ENCODE measurements at places on chromosomes 6 and 20.

DNA sequence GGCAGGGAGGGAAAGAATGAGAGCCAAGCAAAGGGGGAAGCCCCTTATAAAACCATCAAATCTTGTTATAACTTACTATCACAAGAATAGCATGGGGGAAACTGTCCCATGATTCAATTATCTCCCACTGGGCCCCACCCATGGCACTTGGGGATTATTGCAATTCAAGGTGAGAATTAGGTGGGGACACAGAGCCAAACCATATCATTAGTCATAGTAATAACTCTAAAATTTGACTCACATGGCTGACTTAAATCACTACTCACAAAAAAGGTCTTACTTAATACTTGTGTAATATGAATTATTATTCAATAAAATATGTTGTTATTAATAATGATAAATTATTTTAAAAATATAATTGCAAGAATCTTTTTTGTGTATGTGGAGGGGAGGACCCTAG lies 178.1 kb upstream of the TCF21 start:
- DNase-seq = no peak

GRCh38 chr20:22430154-22430745 lies 154.1 kb downstream of the FOXA2 start:
- no peak for DNase-seq

GRCh38 chr6:137399881-137400443 lies 94.2 kb downstream of the OLIG3 start:
- no peak for DNase-seq

GRCh38 chr6:56486681-56487080 lies 156.0 kb downstream of the DST start:
- no peak for DNase-seq

- no peak for DNase-seq
These were observed 404.6 kb downstream of the BTBD9 start for GRCh38 chr6:38234934-38235682.

GRCh38 chr20:55054453-55054852 lies 579.1 kb downstream of the DOK5 start:
- no peak for DNase-seq

- no peak for DNase-seq
These were observed 111.5 kb upstream of the KCNG1 start for GRCh38 chr20:51134405-51134804.

DNA sequence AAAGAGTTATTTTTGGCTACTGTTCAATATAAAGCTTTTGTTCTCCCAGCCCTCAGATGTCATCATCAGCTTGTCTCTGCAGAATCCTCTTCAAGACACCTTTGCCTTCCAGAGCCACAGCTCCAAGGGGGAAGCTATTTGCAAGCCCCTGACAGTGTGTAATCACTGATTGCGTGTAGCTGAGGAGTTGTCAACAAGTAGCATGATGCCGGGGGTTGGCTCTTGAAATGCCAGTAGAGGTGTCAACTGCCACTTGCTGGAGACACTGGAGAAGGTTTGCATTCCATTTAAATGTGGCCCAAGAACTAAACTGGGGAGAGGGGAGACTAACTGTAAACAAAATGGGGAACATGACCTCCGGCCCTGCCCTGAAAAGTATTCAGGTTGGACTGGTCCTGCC lies 44.3 kb upstream of the PDYN start:
- DNase-seq = no peak

DNA sequence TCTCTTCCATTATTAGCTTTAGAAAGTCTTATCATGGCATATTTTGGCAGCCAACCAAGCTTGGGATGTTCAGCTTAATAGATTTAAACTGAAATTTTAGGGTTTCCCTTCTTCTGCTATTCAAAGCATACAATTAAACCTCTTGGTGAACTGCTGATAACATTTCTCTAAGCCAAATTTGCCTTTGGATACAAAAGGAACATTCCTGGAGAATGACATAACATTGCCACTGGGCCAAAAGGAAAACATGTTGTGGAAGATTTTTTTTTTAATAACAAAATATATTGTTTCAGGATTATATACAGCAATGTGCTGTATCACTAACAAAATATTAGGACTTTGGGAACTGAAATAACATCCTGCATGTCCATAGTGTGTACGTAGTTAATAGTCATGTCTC lies 215.1 kb upstream of the TBX18 start:
- no peak for DNase-seq

DNA sequence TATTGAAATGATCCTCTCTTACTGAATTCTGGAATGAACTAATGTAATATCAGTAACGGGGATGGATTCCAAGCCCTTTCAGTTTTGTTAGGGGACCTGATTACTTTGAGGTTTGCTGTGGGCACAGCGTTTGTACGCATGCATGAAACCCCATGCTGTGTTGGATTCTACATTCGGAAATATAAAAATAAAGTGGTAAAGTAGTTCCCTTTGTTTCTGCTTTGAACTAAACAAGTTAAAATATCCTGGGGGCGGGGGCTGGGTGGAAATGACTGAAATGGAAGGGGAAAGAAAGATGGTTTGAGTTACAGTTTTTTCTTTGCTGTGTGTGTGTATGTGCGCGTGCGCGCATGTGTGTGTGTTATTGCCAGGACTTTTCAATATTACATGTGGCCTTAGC lies 196.5 kb upstream of the OPRM1 start:
- no peak for DNase-seq

- no peak for DNase-seq
These were observed 13.0 kb downstream of the C6orf163 start for GRCh38 chr6:87357479-87358196.

- DNase-seq = no peak
These were observed 1.9 kb upstream of the BACH2 start for GRCh38 chr6:90298459-90299053.

GRCh38 chr6:158361068-158361467 lies 48.8 kb downstream of the TULP4 start:
- DNase-seq = no peak

DNA sequence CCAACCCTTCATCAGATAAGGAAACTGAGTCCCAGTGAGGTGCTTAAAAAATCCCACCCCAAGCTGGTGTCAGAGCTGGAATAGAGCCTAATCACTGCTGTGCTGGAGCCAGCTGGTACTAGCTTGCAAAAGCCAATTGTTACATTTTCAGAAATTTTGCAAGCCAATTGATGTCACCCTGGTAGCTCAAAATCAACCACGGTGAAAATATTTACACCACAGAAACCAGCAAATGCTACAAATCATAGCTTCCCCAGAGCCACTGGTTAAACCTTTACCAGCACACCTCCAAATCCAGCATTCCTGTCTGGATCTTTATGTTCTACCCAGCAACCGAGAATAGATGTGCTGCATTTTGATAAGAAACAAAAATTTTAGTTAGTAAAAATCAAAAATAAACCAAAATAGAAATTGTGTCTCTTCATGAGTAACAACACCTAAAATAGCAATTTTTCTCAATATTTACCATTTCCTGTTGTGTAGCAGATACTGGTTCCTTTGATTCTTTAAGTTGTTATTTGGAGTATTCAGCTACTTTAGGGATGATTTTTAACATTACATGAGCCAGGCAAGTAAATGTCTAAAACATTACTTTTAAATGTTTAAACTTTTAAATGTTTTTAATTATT lies 7.2 kb upstream of the LCA5 start:
- DNase-seq = no peak

DNA sequence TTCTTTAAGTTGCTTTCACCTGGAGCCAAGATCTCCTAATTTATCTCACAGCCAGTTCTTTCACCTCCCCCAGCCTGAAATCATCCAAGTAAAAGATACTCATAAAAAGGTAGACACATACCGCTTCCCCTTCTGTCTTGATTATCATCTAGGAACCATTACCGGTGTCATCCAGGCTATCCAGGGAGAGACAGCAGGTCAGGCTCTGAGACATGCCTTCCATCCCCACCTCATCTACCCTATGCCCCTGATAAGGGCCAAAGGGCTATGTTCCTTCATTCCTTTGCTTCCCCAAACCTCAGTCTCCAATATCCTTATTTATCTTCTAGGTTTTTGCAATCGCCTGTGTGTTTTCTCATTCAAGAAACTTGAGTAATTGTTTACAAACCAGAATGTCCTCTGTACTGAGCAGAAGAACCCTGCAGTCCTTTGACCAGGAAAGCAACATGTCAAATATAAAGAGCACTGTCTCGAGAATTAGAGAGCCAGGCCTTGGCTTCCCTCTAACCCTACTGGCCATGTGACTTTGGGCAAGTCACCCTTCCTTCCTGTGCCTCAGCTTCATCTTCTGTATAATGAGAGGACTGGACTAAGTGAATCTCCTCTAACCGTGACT lies 41.0 kb downstream of the TNFRSF21 start:
- no peak for DNase-seq

DNA sequence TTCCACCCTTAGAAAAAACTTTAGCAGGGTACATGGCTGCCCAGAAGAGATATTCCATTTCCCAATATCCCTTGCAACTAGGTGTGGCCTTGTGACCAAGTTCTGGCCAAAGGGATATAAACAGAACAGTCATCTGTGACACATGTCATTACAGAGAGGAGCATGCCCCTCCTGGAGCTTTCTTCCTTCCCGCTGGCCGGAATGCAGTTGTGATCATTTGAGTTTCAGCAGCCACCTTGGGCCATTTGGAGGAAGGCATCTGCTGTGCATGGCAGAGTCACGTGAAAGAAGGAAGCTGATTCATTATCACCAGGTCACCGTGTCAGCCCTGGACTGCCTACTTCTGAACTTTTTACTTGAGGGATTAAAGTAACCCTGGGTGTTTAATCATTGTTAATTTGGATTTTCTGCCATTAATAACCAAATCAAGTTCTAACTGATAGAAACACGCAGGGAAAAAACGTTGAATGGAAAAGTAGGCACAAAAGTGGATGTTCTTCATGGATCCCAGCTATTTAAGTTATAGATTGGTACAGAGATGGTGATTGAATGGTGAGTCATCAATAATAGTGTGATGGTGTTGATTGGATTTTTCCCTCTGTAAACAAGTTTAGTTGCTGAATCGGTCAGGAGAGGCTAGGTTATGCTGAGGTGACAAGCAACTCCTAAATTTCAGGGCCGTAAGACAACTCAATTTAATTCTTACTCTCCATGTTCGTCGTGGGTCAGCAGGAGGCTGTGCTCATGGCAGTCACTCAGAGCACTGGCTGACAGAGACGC lies 80.7 kb upstream of the CCDC167 start:
- DNase-seq = no peak

- no peak for DNase-seq
These were observed 2.8 kb downstream of the COL9A3 start for GRCh38 chr20:62819494-62820174.

GRCh38 chr6:140909156-140909555 lies 1223.6 kb upstream of the GJE1 start:
- no peak for DNase-seq

DNA sequence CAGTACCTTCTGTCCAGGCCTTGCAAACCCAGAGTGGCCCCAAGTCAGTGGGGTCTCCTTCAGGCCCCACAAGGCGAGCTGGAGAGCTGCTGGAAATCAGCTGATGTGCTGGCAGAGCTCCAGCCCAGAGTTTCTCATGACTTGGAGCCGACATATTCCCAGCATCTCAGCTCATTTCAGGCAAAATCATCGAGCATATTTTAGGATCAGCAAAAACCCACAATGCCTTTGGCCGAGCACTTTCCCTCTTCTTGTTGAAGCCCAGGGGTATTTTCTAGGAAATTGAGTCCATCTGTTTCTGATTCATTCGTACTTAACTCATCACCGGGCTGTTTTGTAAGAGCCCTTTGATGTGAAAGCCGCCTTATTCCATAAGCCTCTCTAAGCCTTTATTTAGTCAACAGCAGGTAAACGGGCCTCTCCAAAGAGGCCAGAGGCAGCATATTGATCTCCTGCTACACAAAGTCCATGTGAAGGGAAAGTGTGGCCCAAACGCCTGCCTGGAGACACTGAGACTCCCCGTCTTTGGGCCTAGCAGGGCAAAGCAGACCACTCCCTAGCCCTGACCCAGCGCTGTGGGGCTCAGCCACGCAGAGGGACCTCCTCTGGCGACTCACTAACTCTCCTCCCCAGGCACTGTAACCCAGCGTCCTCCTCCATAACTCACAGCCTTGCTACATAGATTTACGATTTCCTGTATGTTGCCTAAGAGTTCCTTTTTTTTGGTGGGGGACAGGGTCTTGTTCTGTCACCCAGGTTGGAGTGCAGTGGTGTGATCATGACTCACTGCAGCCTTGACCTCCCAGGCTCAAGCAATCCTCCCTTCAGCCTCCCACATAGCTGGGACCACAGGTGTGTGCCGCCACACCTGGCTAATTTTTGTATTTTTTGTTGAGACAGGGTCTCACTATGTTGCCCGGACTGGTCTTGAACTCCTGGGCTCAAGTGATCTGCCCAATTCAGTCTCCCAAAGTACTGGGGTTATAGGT lies 12.1 kb upstream of the C20orf203 start:
- DNase-seq = peak; percentile 84

DNA sequence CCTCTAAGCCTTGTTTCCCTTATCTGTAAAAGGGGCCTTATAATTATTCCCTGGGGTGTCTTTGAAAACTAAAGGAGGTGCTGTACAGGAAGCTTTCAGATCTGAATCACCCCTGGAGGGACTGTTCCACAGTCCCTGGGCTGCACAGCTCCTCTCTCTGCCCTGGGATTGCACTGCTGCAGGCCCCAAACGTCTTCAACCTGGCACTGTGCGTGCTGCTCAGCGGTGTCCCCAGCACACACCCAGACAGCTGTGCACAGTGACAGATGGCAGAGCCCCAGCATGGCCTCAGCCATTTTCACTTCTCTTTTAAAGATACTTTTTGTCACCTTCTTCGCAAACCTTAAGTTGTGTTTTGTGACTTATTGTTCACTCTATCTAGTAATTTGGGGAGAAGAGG lies 50.7 kb upstream of the INSM1 start:
- no peak for DNase-seq

- DNase-seq = no peak
These were observed 39.7 kb downstream of the PIM1 start for GRCh38 chr6:37209461-37210205.

DNA sequence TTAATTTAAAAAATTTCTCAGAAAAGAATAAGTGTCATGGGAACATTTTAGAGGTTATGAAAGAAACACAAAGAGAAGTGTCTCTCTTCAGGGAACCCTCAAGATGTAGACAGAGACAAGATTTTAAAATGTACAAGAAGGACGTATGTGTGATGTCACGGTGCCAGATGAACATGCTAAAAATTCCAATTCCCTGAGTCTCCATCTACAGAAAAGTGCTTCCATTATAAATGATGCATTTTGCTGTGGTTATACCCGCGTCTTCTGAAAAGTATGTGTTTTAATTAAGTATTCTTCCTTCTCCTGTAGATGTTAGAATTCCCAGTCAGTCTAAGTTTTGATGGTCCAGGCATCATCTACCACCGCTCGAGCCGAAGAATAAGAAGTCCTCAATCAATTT lies 489.1 kb downstream of the PREX1 start:
- DNase-seq = no peak

DNA sequence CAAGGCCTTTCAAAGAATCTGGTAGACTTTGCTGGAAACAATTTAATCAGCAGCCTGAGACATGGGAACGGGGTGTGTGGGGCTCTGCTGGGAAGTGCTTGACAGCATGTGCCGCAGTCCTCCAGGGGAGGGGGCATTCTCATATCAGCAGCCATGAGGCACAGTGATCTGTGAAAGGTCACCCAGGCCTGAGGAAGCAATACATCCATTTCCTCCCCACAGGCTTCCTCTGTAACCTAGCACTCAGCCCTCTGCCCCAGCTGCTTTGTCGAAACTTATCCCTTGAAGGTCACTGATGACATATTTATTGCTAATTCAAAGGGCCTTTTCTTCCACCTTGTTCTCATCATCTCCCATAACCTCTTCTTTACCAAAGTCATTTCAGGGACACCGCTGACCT lies 103.3 kb downstream of the TNFAIP3 start:
- DNase-seq = no peak

Measured in AG09309 (cell line).